CD8-positive, alpha-beta T cell (primary cell): ENCODE measurements at places on chromosomes 16 and 17. TPM values are rescaled to one million over a fixed set of nuclear protein-coding genes. Genes with fewer than 3 reads are reported as not detected.

Gene TMIGD1
- not detected for total RNA-seq

Gene ZFPM1
- 46.5 TPM for total RNA-seq

Gene OSBPL7
- total RNA-seq: 50.8 TPM

Gene CLEC3A
- not detected for total RNA-seq

Gene MYH1
- total RNA-seq: not detected

Gene CCL7
- not detected for total RNA-seq

Gene CBFA2T3
- 0.31 TPM for total RNA-seq

Gene HBA2
- total RNA-seq: not detected

Gene SLC47A1
- total RNA-seq: not detected

Gene PDE6G
- total RNA-seq: 4.0 TPM

Gene CPHXL2
- total RNA-seq: not detected

Gene SRCAP
- total RNA-seq: 70.1 TPM

Gene EFCAB13
- total RNA-seq: 10.7 TPM

Gene SRCIN1
- total RNA-seq: 0.52 TPM

Gene PMFBP1
- 0.50 TPM for total RNA-seq
